ENCODE measurements at places on chromosomes 6 and 20. TPM values are rescaled to one million over a fixed set of nuclear protein-coding genes. Genes with fewer than 3 reads are reported as not detected.
A peak's percentile ranks its signal among the peaks of the same experiment; 100 is the strongest.

DNA sequence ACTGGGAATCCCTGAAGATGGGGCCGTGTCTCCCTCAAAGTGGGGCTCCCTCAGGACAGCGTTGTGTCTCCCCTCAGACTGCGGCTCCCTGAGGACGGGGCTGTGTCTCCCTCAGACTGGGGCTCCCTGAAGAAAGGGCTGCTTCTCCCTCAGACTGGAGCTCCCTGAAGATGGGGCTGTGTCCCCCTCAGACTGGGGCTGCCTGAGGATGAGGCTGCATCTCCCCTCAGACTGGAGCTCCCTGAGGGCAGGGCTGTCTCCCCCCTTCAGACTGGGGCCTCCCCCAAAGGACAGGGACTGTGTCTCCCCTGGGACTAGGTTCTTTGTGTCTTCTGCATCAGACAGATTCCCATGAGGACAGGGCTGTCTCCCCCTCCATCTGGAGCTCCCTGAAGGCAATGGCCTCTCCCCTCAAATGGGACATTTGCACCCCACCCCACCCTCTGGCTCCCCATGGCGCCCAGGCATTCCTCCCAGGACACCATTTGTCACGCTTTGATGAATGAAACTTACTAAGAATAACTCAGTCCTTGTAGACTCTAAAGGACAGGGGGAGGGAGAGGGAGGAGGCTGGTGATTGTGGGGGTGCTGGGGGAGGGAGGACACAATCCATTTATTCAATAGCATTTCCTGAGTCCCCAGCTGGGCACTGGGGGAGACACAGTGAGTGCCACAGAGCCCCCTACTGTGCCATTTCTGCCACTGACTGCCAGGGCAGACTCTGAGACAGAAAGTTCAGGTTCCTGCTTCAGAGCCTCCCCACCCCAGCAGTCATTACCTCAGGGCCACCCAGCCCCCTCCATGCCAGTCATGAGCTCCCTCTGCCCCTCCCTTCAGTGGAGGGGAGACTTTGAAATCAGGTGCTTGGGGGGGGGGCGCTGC, 122.4 kb downstream of the MRPL14 start:
- DNase-seq: no peak

The OOEP gene
- not detected for polyA plus RNA-seq

The ROS1 gene
- polyA plus RNA-seq: 0.16 TPM

- DNase-seq: no peak
Observed at GRCh38 chr6:57017069-57017468, 29.4 kb upstream of the KIAA1586 start.

The NKX2-2 gene
- not detected for polyA plus RNA-seq

- no peak for DNase-seq
Observed at GRCh38 chr6:117441824-117442264, 16.1 kb upstream of the ROS1 start.

DNA sequence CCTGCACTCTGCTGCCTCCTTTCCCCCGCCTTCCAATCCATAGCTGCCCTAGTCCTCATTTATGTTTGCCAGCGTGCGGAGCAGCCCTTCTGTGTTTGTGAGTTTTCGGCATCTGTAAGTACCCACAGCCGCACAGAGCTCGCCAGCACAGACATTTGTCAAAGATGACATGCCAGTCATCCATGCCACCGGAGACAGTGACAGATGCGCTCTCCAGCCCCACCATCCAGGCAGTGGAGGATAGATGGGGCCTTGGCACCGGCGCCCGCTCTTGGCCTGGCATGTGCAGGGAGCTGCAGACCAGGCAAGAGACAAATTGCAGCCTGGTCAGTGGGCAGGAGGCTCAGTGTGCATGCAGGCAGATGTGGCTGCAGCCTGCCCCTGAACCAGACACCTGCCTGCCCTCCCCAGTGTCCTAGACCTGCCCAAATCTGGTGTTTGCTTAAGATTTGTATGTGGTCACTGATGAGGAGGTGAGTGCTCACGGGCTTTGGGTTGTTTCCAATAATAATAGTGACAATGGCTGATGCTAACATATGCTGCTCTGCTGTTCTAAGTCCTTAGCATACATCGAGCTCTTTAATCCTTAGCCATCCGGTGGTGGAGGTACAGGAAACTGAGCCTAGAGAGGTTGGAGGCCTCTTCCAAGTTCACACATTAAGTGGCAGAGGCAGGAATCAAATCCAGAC, 78.1 kb downstream of the UNC5CL start:
- no peak for DNase-seq

GRCh38 chr6:168355716-168356522, 36.3 kb upstream of the DACT2 start:
- no peak for DNase-seq

The RFX6 gene
- not detected for polyA plus RNA-seq

DNA sequence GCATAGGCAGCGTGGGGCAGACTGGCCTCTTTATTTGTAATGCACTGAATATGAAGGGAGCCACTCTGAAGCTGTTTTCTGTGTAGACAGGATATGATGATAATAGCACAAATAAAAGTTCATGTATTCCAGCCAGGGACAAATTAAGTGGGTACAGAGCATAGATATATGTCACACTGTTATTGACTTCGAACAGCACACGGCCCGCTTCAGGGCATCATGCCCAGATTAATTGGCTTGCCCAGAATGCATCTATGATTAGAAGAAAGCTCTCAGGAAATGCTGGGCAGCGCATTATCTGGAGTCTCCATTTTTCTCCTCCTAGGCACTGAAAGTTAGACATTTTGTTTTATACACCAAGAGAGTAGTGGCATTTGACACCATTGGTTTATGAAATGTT, 26.3 kb upstream of the SASH1 start:
- DNase-seq: no peak

The E2F1 gene
- 14.9 TPM for polyA plus RNA-seq

- DNase-seq: no peak
Observed at GRCh38 chr6:105678516-105678915, 275.6 kb upstream of the PREP start.

DNA sequence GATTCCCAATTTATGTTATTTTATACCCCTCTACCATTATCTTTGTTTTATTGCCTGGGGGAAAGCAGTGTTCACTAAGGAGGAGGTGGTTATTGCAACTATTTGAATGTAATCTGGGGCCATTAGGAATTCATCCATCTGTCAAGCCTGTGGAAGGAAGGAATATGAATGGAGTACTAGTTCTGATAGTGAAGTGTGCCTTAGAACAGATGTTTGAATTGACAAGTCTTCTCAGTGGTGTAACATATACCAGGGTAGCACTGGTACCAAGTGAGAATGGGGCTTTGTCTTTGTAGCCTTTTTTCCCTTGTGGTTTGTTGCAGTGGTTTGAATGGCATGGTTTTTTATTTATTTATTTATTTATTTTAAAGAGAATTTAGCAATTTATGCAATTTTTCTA, 27.9 kb upstream of the HDAC2 start:
- DNase-seq: no peak

DNA sequence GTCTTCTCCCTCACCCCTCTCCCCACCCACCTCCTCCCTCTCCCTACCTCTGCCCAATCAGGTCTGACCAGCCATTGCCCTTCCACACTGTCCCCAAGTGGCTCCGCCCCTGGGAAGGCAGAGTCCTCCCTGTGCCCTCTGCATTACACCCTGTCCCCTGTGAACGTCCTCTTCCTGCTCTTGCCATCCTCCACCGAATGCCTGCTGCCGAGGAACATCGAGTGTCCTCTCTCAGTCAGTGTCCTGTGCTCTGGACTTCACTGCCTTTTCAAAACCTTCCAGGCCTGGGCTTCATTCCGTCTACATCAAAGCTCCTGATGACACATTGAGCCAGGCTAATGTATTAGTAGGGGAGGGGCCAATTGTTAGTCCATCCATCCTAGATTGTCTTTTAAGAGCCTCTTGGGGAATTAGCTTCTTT, 3.3 kb upstream of the PACSIN1 start:
- DNase-seq: no peak

DNA sequence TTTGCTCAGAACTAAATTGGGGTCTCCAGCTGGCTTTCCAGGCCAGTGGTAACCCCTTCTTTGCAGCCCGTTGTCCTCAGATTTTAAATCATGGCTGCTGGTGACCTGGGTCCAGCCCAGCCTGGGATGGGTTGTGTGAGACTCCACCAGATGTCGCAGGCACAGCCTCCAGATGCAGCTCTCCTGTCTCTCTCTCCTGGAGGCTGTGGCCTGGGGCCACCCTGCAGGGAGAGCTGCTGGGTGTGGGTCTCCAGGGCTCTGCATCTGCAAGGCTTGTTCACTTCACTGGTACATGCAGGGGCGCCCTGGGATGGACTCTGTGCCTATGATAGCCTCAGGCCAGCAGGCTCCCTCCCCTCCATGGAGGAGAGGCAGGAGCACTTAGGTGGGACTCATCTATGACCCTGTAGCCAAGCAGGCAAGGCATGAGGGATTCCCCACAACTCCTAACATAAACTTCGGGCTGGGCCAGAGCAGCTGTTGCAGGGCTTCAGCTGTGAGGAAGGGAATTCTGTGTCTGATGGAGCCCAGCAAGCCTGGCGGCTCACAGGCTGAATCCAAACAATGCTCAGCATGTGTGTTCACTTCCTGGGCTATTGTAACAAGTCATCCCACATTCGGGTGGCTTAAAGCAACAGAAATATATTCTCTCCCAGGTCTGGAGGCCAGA, 94.7 kb upstream of the NXT1 start:
- no peak for DNase-seq

DNA sequence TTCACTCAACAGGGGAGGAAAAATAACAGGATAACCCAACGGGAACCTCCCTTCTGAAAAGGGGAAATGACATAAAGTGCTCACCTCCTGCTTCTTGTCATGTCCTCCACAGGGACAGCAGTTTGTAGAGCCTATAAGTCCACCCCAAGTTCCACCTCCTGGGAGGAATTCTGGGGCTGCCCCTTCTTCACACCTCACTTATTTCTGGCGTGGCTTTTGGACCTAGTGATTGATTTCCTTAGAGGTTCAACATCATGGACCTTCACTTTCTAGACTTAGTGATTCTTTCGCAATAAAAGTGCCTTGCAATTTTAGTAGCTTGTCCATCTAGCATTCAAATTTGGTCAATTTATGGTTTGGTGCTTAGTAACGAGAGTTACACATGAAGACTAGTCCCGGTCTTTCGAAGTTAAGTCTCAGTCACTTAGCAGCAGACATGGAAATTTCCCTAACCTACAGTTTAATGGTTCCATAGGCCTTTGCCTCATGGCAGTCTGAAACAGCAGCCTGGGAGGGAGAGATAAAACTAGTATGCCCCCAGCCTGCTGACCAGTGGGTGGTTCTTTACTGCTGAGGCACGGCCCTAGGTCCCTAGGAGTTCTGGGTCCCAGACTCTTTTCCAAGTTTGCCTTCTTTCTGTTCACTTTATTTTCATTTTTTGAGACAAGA, 59.2 kb upstream of the CDKAL1 start:
- DNase-seq: no peak

The MAFB gene
- 134 TPM for polyA plus RNA-seq

The TRAPPC3L gene
- 0.18 TPM for polyA plus RNA-seq

DNA sequence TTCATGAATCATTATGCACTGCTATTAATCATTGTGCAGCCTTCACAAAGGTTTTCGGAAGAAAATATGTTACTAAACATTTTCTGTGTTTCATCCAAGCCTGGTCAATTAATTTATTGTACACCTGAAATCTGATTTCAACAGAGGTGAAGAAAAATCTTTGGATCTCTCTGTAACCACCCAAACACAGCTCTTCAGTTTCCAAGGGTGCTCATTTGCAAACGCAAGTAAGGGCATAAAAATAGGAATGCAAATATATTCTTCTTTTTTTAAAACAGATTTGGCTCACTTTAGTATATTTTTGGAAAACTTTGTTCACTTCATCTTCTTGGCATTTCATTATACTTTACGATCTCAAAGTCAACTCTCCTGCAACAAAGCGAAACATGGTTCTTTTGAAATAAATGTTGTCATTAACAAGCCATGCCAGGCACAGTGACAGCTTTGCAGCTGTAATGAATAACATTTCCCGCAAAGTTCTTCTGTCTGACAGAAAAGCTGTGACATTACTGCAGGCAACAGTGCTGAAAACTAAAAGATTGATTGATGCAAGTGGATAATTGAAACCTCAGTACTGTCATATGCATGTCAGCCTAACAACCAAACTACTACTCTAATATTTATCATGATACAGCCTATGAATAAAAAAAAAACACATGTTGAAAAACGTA, 348.3 kb downstream of the FRK start:
- DNase-seq: no peak

- no peak for DNase-seq
Observed at GRCh38 chr20:23488470-23488869, 2.4 kb upstream of the CST8 start.

The CD40 gene
- 5.6 TPM for polyA plus RNA-seq

DNA sequence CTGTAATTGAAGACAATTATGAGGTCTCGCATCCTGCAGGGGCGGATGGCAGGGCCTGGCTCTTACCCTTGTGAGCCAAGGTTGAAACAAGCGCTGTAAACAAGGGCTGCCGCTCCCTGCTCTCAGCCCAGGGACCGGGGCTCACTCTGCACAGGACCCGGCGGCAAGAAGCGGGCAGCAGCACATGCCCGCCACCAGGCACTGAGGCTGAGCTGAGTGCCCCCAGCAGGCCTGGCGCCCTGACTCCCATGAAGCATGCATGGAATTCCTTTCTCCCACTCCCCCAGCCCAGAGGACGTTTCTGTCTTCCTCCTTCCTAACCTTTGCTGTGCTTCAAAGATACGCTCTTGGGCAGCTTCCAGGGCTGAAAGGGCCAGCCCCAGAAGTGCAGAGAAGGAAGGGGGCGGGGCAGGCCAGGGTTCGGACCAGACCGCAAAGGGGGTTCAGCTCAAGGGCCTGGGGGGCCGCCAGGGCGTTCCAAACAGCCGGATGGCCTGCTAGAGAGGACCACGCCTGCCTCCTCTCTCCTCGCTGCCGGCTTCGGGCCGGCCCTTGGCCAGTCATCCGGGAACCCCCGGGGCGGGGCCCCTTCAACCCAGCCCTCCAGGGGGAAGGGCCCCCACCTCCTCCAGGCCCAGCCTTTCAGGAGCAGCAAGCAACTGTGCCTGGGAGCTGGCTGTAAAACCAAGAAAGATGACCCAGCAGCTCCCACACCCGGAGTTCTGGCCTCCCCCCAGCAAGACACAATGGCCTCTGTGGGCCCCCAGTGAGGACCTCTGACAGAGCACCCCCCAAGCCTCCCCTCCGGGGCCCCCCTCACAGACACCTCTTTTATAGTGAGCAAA, 109.9 kb downstream of the NOL4L start:
- DNase-seq: peak; percentile 89

GRCh38 chr6:72739368-72739779, 117.5 kb downstream of the KCNQ5 start:
- no peak for DNase-seq

GRCh38 chr6:138371720-138372119, 6.0 kb upstream of the SMIM28 start:
- DNase-seq: no peak

DNA sequence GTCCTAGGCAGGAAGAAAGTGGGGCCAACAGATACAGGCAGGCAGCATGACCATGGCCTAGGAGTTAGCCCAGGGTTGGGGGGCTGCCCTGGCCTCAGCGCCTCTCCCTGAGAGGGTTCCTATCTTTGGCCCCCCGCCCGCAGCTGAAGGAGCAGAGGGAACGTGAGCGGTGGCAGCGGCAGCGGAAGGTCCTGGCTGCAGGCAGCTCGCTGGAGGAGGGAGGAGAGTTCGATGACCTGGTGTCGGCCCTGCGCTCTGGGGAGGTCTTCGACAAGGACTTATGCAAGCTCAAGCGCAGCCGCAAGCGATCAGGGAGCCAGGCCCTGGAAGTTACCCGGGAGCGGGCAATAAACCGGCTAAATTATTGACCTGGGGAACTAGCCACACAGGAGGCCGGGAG, 32.6 kb downstream of the MOCS1 start:
- DNase-seq: no peak

The SUPT3H gene
- 20.5 TPM for polyA plus RNA-seq

GRCh38 chr20:9516234-9516871, 2.0 kb downstream of the LAMP5 start:
- DNase-seq: no peak

All from left renal cortex interstitium (tissue), 4 donors.